Kidney capillary endothelial cell (primary cell): ENCODE measurements at places on chromosomes 11 and 22.
A peak's percentile ranks its signal among the peaks of the same experiment; 100 is the strongest.

DNA sequence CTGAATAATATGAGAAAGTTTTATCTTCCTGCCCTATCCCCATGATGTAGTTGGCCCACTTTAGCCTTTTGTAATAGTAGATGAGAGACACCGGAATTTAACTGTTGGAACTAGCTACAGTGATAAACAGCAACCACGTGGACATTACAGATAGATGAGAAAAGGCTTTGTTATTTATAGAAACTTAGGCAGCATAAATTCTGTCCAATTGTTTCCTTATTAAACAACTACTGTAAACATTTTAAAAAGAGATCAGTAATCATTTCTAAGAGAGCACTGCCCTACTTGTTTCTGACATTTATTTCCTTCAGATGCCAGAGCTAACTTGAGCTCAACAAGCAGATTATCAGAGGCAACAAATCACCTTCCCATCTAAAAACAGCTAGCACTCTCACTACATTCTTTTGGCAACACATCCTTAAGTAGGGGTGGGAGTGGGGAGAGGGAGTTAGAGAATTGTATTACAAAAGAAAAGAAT, 63.1 kb downstream of the SOX6 start:
- no peak for DNase-seq

- DNase-seq, result no peak
These were observed 22.0 kb upstream of the GRAMD4 start for GRCh38 chr22:46598224-46598623.

DNA sequence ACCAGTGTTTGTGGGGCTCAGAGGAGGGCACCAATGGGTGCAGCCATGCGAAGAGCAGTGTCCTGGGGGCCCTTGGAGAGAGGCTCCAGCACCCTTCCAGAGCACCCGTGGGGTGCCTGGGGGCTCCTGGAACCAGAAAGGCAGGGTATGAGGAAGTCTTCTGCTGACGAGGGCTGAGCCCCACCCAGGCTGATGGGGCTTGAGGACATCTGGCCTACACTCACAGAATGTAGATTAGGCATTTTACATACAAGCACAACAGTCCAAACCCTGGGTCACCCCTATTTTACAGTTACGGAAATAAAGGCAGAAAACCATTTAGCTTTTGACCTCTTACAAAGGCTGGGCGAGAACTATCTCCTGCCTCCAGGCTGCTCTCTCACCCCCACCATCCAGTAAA, 47.6 kb downstream of the ADAMTS8 start:
- no peak for DNase-seq

GRCh38 chr11:22539821-22540256, 85.8 kb downstream of the FANCF start:
- DNase-seq, result peak; percentile 27

GRCh38 chr11:44979543-44980399, 29.1 kb upstream of the TP53I11 start:
- peak; percentile 89 for DNase-seq

- no peak for DNase-seq
These were observed 21.6 kb downstream of the OR8G5 start for GRCh38 chr11:124277804-124278203.

- no peak for DNase-seq
These were observed 78.3 kb upstream of the AKIP1 start for GRCh38 chr11:8832571-8833260.

GRCh38 chr22:47787501-47788227, 1025.2 kb downstream of the TBC1D22A start:
- DNase-seq, result no peak

DNA sequence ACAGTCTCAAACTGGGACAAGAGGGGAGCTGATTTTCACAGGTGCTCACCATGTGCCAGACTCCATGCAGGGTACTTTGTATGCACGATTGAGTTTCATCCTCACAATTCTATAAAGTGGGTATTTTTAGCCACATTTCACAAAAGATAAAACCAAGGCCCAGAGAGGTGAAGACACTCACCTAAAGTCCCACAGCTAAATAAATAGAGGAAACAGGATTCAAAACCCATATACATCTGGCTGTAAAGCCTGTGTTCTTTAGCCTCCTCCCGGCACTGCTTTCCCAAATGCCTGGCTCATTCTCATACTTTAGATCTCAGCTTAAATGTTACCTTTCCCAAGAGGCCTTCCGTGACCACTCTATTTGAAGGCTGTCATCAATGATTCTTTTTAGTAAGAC, 13.2 kb upstream of the KCTD14 start:
- no peak for DNase-seq

- no peak for DNase-seq
These were observed 65.0 kb downstream of the LRP5 start for GRCh38 chr11:68377389-68377795.

- DNase-seq, result no peak
These were observed 41.5 kb upstream of the MYEOV start for GRCh38 chr11:69252490-69252837.

DNA sequence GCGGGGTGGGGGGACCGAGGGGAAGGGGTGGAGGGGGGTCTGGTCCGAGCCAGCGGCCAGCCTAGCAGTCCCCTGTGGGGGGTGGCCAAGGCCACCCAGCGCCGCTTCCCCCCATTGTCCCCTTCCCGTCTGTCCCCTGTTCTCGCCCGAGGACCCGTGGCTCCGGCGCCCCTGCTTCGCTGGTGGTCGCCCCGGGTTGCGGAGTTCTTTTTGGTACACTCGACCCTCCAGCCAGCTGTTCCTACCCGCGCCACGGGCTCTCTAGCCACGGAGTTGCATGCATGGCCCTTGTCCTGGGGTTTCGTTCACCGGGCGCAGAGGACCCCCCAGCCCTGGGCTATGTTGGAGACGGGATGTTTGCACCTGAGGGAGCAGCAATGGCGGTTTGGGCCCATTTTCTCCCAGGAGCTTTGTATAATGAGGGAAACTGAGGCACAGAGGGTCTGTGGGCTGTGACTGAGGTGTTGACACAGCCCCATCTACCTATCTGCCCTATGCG, 489 bp downstream of the RNF214 start:
- DNase-seq, result peak; percentile 7

- no peak for DNase-seq
These were observed 7.4 kb downstream of the MOB2 start for GRCh38 chr11:1479006-1479677.

- no peak for DNase-seq
These were observed 49.8 kb upstream of the PRDM11 start for GRCh38 chr11:45096636-45097035.

DNA sequence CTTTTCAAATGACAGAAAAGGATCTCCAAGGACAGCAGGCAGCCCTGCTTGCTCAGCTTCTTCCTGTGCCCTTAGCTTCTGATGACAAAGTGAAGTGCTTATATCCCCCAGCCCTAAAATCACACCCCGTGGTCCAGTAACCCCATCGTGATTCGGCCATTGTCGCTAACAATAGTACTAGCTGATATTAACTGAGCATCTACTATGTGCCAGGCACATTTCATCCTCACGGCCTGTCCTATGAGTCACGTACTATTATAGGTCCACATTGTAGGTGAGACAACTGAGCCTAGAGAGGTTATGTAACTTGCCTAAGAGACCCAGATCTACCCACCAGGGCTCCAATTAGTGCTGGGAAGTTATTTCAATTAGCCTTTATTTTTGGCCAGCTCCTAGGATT, 6.1 kb downstream of the SCN4B start:
- no peak for DNase-seq

GRCh38 chr11:9815486-9816136, 151.7 kb downstream of the SWAP70 start:
- DNase-seq, result no peak

DNA sequence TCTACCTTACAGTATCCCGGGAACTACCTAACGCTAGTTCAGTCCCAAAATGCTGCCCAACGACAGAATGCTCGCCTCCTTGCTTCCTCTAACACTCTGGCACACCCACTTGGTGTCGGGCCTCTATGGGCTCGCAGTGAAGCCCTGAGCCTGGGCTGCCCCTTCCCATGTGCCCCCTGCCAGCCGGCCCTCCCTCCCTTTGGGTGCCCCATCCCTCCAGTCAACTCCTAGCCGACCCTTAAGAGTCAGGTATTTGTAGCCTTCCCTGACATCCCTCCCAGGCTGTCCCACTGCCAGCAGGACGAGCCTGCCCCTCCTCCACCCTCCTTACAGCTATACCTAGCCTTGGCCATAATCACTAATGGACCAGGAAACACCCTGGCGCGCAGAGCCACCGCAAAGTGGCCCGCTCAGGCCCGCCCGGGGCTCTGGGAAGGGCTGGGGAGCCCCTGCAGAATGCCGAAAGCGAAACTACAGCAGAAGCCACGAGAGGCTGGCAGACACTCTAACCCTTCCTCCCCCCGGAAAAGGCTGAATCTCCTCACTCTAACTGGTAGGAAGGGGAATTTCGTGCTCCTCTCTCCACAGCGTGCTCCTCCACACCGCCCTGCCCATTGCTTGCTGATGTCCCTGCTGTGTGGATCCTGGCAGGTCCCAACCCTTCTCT, 8.2 kb downstream of the CBX7 start:
- DNase-seq, result peak; percentile 15

- no peak for DNase-seq
These were observed 20.1 kb downstream of the ST14 start for GRCh38 chr11:130179396-130180306.

GRCh38 chr22:32044913-32045312, 1.9 kb downstream of the SLC5A1 start:
- DNase-seq, result no peak

DNA sequence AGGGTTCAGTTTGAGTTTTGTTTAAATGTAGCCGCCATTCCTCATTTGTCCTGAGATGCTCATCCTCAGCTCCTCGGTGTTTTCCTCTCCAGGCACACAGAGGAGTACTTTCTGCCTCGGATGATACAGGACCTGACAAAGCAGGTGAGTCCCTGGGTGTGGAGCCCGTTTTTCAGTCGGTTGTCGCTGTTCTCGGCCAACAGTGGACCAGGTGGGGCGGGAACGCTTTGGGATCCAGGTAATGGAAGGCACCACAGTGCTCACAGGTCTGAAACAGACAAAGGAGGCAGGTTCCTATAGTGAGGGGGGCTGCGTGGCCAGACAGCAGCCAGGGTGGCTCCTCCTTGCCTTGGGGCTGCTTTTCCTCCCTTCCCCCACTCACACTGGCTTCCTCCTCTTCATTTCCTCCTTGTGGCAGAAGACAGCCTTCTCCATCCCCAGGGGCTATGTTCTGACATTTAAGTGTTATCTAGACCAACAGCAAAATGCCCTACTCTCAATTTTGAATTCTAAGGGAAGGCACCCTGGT, 19.4 kb downstream of the NADSYN1 start:
- no peak for DNase-seq

GRCh38 chr11:57515332-57516060, at the start of gene SLC43A1:
Gene SLC43A1 (minus strand): TSS chr11:57515702. CDS start chr11:57514111, 1,591 bp downstream.
- DNase-seq, result peak; percentile 37

- no peak for DNase-seq
These were observed 96.1 kb upstream of the AKIP1 start for GRCh38 chr11:8814923-8815240.

DNA sequence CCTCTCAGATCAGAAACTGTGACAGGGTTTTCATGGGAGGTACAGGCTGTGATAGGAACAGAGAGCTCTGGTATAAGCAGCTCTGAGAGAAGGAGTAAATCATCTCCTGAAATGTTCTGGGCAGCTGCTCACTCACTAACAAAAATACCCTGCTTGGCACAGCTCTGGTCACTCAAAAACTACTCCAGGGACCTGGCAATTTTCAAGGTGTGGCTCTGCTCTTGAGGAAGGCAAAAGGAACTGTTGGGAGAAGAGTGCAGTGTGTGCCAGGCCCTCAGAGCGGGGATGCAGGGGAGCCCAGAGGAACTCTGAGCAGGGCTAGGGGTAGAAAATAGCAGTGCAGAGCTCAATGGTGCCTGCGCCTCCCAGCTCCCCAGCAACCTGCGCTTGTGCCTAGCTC, 180.5 kb upstream of the ZBED5 start:
- no peak for DNase-seq

DNA sequence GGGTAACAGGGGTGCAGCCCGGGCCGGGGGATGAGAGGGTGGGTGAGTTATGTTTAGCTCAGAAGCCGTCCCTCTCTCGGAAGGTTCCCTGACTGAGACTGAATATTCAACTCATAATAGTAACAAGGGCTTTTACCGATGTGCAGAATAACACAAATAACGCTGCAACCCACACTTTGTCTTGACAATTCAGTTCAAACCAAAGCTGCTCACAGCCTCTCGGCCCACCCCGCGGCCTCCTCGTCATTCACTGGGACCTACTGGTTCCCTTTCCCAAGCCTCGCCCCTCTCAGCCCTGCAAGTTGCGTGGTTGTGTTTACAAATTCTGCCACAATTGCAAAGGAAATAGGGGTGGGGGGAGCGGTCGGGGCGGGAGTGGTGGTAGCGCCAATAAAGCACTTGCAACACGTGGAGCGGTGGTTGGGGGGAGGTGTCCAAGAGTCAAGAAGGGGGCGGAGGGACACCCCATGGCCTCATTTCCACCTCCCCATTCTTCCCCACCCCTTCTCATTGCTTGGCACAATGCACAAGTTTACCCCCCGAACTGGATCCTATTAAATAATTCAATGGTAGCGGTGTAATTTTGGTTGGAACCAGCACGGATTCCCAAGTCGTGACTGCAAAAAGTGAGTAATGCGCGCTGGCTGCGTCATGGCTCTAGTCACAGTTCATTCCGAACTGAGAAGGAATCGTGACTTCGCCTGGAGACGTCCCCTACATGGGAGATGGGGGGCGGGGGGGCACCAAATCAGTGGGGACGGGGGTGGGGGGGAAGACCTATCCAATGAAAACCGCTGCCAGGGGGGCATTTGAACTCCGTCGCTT, 102.0 kb upstream of the HSD17B12 start:
- DNase-seq, result no peak

DNA sequence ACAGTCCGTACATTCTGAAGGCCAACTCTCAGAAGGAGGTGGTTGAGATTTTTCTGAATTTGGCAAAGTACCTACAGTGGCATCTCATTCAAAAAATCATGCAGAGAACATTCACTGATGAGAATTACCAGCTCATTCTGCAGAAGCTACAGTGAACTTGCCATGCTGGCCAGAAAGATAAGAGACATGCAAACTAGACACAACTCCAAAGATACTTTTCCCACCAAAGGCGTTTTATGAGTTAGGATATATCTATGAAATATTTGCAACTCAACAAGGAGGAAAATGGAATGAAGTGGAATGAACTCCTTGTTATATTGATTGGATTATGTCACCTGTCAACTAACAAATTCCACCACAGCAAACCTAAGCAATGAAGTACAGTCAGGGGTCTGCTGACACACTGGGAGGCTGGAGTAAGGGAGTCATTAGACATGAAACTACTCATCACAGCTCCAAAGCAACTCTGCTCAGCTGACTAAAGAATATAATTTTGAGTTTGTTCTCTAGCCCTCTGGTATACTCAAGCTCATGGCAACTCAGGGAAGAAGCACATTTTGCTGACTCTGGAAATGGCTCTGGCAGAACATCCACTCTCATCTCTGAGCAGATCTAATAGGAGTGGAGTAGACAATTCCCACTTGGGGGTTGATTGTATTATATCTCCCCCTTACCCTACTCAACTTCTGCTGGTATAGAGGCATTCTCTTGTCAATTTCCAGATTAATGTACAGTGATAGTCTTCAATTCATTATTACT, 22.9 kb downstream of the MAML2 start:
- DNase-seq, result no peak

GRCh38 chr11:102313238-102313940, 3.9 kb upstream of the BIRC3 start:
- DNase-seq, result no peak

GRCh38 chr11:120141768-120142423, 4.0 kb upstream of the TRIM29 start:
- no peak for DNase-seq

- no peak for DNase-seq
These were observed 52.4 kb downstream of the UBASH3B start for GRCh38 chr11:122707901-122708300.
